ENCODE measurements at places on chromosomes 2 and 18.
A peak's percentile ranks its signal among the peaks of the same experiment; 100 is the strongest.

DNA sequence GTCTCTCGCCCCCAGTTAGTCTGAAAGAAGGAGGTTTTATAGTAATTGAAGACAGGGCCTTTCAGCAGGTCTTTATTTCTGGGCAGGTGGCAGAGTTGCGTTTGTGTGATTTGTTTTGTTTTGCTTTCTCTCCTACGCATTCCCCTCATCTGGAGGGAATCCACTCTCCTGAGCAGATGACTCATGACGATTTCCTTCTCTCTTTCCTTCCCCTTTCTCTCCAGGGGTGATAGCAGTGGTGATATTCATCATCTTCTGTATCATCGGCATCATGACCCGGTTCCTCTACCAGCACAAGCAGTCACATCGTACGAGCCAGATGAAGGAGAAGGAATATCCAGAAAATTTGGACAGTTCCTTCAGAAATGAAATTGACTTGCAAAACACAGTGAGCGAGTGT, 888.8 kb downstream of the CNTNAP5 start:
- DNase-seq: no peak

GRCh38 chr18:23810396-23810795, 121.1 kb downstream of the LAMA3 start:
- DNase-seq: no peak

GRCh38 chr2:160652236-160652635, 158.6 kb upstream of the RBMS1 start:
- DNase-seq: peak; percentile 25

DNA sequence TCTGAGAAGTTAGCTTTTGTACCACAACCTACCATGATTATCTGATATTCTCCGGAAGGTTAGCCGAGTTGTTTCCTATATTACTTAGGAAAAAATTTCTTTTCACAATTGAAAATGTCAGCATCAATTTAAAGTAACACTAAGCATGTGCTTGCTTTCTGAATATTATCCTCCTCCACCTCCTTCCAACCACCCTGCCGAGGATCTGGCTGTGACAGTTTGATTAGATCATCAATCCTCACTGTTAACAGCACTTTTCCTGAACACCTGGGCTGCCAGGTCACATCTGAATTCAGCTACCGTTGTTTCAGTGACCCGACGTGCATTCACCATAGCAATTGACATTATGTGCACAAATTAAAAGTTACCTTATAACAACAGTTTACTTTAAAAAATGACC, 207.0 kb downstream of the ZNF407 start:
- DNase-seq: no peak

- DNase-seq: no peak
Observed at GRCh38 chr2:257429-257828, 6.4 kb downstream of the SH3YL1 start.

- DNase-seq: no peak
Observed at GRCh38 chr2:166365803-166366420, 9.8 kb downstream of the SCN9A start.

DNA sequence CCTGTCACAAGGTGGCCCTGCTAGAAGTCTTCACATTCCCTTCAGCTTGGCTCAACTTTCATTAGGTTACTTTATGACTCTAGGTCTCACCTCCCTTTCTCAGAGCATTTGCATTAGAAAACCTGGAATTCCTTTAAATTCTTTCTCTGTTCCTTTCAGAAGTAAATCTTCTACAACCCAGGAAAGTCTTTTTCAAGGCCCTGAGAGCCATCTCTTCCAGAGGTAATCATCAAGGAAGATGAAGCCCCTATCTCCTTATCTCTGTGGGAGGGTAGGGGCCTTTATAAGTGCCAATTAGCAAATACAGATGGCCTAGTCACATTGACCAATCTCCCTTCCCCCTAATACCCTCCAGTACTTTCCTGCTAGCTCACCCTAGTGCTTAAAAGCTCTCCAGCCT, 848.0 kb upstream of the FAM98A start:
- DNase-seq: no peak

- DNase-seq: no peak
Observed at GRCh38 chr2:211241891-211242290, 685.5 kb downstream of the CPS1 start.

- no peak for DNase-seq
Observed at GRCh38 chr2:239197146-239197545, 203.7 kb downstream of the HDAC4 start.

DNA sequence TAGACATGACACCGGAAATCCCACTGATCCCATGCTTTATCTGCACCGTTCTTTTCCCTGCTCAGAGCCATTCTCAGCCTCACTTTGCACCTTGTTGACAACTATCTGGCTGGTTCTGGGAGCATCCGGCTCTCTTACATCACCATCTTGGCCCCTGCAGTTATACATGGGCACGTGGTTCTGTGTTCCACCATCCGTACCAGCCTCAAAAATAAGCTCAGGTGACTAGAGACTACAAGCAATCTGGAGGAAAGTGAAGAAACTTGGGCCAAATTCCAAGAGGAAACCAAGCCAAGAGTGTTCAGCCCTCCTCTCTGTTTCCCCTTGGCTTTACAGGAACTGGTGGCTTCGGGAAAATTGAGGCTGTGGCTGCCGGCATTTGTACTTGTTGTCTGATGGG, 244.6 kb upstream of the ACVR2A start:
- DNase-seq: no peak

GRCh38 chr2:108591163-108591562, 56.9 kb downstream of the LIMS1 start:
- DNase-seq: no peak

- peak; percentile 39 for DNase-seq
Observed at GRCh38 chr2:219542931-219543595, 546 bp downstream of the CHPF start.

DNA sequence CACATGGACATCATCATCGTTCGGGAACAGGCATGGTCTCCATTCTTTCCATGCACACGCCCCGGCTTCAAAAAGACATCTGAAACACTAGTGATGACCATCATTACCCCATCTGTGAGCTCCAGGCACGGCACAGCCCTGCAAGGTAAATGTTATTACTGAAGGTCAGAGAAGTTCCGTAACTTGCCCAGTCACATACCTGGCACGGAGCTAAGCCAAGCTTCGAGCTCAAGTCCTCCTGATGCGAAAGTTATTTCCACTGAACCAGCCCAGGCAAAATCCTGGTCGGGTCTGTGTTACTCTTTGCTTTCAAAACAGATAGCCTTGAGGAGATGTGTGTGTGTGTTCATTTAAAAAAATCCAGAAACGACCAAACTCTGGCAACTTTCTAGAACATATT, 22.8 kb downstream of the FHL2 start:
- no peak for DNase-seq

DNA sequence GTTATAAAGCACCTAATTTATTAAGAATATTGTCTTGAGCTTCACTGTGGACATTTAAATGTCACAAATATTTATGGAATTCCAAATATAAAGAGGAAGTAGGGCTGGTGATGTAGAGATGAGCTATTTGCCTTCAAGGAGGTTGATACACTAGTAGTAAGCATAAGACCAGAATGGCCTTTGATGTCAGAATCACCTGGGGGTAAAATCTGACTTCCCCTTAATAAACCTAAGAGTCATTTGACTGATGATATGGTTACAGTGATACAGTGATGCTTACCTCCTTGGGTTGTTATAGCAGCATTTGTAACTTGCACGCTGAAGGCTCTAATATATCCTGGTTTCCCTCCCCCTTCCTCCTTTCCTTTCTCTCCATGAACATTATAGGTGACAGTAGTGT, 143.7 kb downstream of the CERS6 start:
- DNase-seq: no peak

DNA sequence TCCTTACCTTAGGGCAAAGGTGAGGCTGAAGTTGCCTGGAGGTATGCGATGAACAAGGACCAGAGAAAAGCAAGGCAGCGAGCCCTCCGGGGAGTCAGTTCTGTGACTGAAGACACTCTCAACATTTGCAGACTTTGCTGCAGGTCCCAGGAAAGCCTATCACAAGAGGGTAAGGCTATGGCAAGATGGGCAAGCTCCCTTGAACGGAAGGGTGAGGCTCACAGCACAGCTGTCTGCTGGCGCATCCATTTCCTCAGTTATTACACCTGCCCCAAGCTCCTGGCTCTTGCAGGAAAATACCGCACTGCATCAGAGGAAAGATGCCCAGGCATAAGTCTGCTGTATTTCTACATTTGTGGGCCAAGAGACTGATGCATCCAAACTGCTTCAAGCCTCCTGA, 141.4 kb downstream of the BCL11A start:
- DNase-seq: no peak

GRCh38 chr2:37569986-37570679, 101.3 kb downstream of the CDC42EP3 start:
- DNase-seq: no peak

- no peak for DNase-seq
Observed at GRCh38 chr18:68181956-68182355, 533.0 kb downstream of the TMX3 start.

DNA sequence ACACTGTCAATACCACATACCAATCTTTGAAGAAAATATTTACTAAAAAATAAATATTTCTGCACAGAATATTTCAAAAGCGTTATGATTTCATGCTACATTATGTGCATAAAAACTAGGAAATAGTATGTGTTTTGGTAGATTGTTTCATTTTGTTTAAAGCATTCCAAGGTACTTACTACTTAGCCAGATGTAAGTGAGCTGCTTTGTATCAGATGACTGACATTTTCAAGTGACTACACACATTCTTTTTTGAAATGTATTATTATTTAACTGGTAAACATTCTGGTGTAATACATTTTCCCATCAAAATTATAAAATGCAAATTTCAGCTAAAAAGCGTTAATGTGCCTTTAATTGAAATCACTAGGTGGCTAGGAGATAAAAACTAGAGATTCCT, 21.5 kb downstream of the GCA start:
- no peak for DNase-seq

- DNase-seq: no peak
Observed at GRCh38 chr2:203252818-203253217, 14.0 kb downstream of the CYP20A1 start.

DNA sequence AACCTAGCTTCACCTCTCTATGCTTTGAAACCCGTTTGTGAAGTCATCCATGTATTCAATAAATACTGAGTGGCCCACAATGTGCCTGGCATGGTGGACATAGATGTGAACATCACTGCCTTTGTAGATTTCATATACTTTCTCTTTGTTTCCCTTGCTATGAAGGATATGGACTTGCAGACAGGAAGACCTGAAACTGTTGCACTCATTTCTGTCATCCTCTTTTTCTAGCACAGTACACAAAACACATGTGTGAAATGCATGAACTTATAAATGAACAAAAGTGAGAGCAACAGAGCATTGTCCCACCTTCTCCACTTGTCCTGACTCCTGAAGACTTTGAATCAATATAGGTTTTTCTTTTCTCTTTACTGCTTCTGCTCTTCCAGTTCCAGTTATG, 249.4 kb upstream of the LINC00305 start:
- DNase-seq: no peak

DNA sequence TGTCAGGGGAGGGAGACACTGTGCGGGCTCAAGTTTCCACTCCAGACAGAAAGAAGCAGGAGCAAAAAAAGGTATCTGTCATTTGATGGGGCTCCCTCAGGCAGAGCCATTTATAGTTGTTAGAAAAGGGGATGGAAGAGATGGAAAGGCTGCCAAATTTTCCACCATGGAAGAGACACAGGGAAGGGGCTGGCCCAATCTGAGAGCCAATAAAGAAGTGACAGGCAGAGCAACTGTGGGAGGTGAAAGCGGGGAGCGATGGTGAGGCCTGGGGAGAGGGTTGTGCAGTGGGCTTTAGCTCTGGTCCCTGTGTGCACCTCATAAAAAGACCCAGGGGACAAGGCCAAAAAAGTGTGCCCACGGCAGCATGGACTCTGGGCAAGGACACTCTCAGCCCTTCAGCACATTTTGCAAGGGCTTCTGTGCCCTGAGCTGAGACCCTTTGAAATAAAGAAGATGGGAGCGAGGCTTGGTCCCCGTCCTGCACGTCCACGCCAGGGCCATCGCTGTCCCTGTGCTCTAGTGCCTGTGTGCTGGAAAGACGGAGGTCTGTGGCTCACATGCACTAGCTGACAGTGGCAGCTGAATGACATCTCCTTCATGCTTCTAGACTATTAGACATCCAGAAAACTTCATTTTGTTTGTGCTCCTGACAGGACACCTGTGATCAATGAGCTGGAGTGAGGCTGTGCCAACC, 456.7 kb upstream of the HS6ST1 start:
- DNase-seq: no peak

GRCh38 chr18:73944715-73945114, 202.9 kb downstream of the FBXO15 start:
- DNase-seq: no peak

GRCh38 chr2:40097691-40098385, 318.8 kb upstream of the THUMPD2 start:
- DNase-seq: no peak

- no peak for DNase-seq
Observed at GRCh38 chr2:160394153-160394552, 99.5 kb downstream of the RBMS1 start.

GRCh38 chr2:171345971-171346722, 87.6 kb downstream of the METTL8 start:
- DNase-seq: no peak

- DNase-seq: no peak
Observed at GRCh38 chr2:201084863-201085262, 13.1 kb downstream of the NDUFB3 start.
